ENCODE measurements at places on chromosomes 1 and 21.
A peak's percentile ranks its signal among the peaks of the same experiment; 100 is the strongest.

GRCh38 chr1:18879215-18879790 lies 19.8 kb upstream of the TAS1R2 start:
- no peak for DNase-seq

- DNase-seq = no peak
These were observed 25.4 kb upstream of the KIAA0040 start for GRCh38 chr1:175217721-175218531.

- no peak for DNase-seq
These were observed 6.7 kb upstream of the DISP3 start for GRCh38 chr1:11472284-11472683.

- no peak for DNase-seq
These were observed 1.1 kb downstream of the NENF start for GRCh38 chr1:212433577-212434462.

DNA sequence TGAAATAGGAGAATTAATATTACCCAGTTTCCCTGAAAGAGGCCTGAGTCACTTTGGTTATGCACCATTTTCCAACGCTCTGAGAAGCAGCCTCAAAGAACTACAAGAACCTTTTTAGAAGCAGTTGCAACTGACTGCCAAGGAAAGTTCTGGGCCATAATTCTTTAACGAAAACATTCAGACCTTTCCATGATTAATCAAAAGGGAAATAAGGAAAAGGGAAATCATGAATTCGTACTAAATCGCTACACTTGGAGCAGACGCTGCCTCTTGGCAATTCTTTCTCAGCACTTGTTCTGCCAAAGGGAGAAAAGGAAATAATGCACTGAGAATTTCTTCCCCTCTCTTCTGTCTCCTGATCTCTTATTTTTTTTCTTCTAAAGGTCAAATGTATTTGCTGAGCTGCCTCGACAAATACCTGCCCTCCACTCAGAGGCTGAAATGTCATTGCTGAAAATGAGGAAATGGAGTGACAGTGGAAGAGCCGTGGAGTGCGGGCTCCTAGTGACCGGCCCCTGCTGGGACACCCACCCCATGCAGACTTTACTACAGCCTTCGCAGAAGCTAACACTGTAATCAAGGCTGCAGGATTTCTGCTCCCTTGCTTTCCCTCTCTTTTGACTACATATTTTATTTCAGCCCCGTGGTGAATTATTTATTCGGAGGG lies 67.9 kb upstream of the GALNT2 start:
- DNase-seq = no peak

DNA sequence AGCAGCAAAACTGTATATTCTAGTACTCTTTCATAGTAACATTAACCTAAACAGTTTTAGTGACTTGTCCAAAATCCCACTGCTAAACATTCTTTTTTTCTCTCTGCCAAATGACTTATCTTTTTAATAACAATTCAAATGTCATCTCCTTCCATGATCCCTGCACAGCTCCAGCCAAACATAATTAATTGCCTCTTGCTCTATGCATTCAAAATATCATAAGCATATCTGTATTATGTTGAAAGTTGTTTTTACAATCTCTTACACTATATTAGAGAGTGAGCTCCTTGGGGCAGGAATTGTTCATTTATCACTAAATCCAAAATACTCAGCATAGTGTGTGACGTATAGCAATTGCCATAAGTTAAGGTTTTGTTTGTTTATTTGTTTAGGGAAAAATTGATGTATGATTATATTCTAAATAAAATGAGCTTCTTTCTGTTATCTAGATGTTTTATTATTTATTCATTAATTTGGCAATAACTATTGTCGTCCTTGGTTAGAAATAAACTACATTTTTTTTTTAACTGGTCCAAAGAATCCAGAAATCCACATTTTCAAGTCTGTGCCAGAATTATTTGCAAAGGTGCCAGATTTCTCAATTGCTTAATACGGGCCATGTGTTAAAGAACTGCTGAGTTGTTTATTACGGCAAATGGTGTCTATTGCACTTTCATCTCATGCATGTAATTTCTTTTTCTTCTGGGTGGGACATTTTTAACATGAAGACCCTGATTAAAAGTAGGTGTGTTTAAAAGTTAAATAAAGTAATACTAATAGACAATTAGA lies 577.2 kb upstream of the ZRANB2 start:
- peak; percentile 93 for DNase-seq

DNA sequence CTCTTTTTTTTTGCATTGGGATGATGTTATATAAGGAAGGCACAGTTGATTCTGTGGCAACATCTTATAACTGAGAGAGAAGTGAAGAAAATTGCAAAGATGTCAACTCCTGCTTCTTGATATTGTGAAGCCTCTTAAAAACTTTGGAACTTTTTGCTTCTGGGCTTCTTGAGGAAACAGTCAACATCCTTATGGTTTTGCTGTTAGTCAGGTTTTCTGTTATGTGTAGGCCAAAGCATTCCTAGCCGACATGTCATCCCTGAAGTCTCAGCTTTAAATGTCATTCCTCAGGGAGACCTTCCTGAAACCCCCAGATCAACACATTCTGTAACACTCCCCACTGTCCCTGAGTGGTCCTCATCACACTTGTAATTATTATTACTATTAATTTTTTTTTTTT lies 12.6 kb downstream of the FALEC start:
- DNase-seq = peak; percentile 80

- DNase-seq = peak; percentile 49
These were observed 152.8 kb downstream of the PPP1R12B start for GRCh38 chr1:202501281-202501680.

DNA sequence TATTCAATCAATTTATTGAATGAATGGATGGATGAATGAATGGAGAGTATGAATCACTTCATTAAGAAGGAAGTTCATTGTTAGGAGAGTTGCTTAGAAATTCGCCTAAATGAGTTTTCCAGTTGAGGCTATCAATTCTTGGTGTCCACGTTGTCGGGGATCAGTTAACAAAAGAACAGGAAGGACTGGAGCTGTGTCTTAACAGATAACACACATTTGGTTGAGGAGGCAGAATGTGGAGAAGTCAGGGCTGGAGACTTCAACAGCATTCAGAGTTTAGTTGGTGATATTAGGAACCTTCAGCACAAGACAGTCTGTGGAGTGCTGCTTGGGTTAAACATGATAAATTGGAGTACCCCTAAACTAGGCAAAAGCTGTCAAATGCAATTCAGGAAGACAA lies 33.7 kb downstream of the ZBTB18 start:
- no peak for DNase-seq

GRCh38 chr1:98693385-98693784 lies 31.9 kb downstream of the SNX7 start:
- no peak for DNase-seq

GRCh38 chr1:61925591-61926298 lies 183.5 kb downstream of the PATJ start:
- no peak for DNase-seq

DNA sequence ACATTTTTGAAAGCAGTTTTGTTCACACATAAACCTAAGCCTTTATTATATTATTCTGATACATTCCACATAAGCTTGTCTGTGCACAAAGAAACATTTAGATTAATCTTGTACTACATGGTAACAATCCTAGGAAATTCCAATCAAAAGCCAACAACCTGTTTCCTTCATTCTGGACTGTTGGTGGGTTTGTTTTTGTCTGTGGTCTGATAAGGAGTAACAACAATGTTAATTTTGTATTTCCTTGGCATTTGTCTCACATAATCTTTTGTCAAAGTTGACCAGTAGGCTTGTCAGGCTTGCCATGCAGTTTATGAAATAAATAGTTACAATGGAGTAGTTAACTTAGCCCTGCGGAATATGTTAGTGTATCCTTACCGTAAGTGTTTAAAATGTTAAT lies 183.3 kb downstream of the DHRS3 start:
- no peak for DNase-seq

- no peak for DNase-seq
These were observed 4.3 kb upstream of the LCE2B start for GRCh38 chr1:152681616-152682015.

DNA sequence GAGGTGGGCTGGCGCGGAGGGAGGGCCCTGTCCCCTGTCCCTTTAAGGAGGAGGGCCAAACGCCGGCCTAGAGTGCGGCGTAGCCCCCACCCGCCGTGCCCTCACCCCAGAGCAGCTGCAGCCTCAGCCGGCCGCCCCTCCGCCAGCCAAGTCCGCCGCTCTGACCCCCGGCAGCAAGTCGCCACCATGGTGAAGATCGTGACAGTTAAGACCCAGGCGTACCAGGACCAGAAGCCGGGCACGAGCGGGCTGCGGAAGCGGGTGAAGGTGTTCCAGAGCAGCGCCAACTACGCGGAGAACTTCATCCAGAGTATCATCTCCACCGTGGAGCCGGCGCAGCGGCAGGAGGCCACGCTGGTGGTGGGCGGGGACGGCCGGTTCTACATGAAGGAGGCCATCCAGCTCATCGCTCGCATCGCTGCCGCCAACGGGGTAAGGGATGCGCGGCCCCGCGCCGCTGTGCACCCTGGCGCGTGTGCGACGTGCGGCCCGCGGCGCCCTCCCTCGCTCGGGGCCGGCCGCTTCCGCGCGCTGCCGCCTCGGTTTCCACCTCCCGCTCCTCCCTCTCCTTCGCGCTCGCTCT lies at the start of gene PGM1:
Gene PGM1, plus strand, starts transcription at position 109 of the 583 bp plus-strand sequence. Its CDS starts 78 bp downstream, at position 187.
- DNase-seq = peak; percentile 80

GRCh38 chr1:206951318-206952100 lies 5.2 kb upstream of the PIGR start:
- DNase-seq = no peak

- no peak for DNase-seq
These were observed 34.4 kb upstream of the ID3 start for GRCh38 chr1:23593556-23594148.

DNA sequence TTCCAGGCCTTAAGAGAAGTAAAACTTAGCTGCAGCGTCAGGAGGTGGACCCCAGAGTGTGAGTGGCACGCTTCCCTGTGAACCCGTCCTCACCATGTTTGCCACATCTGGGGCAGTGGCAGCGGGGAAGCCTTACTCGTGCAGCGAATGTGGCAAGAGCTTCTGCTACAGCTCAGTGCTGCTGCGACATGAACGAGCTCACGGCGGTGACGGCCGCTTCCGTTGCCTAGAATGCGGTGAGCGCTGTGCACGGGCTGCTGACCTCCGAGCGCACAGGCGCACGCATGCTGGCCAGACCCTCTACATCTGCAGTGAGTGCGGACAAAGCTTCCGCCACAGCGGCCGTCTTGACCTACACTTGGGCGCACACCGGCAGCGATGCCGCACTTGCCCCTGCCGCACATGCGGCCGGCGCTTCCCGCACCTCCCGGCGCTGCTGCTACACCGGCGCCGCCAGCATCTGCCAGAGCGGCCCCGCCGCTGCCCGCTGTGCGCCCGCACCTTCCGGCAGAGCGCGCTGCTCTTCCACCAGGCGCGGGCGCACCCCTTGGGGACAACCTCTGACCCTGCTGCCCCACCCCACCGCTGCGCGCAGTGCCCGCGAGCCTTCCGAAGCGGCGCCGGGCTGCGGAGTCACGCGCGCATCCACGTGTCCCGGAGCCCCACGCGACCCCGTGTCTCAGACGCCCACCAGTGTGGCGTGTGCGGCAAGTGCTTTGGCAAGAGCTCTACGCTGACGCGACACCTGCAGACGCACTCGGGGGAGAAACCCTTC lies 9.3 kb downstream of the ZNF672 start:
- DNase-seq = no peak

GRCh38 chr1:181936768-181937581 lies 124.5 kb downstream of the ZNF648 start:
- DNase-seq = no peak

- DNase-seq = no peak
These were observed 241.1 kb downstream of the PDE4B start for GRCh38 chr1:66033781-66034180.

GRCh38 chr1:43432171-43432860 lies 21.4 kb downstream of the HYI start:
- no peak for DNase-seq

DNA sequence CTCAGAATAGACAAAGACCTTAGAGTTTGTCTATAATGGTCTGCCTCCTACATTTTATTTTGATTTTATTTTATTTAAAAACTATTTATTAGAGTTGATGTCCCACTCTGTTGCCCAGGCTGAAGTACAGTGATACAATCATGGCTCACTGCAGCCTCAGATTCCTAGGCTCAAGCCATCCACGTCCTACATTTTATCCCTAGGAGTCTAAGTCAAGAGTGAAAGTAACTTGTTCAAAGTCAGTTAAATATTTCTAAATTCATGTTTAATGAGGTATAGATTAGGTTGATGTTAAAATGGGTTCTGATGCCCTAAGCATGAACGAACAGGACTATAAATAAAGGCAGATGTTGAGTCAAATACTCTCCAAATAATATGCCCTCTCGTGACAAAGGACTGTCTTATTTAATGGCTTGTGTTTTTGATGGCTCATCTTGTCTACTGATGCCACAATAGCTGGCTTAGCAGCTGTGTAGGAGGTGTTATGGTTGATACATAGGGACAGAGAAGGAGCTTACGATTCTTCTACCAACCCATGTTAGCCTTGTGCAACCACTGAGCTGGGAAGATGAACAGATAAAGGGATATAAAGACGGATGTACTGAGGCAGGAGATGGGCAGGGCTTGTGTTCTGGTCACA lies 66.0 kb upstream of the CR1L start:
- no peak for DNase-seq

DNA sequence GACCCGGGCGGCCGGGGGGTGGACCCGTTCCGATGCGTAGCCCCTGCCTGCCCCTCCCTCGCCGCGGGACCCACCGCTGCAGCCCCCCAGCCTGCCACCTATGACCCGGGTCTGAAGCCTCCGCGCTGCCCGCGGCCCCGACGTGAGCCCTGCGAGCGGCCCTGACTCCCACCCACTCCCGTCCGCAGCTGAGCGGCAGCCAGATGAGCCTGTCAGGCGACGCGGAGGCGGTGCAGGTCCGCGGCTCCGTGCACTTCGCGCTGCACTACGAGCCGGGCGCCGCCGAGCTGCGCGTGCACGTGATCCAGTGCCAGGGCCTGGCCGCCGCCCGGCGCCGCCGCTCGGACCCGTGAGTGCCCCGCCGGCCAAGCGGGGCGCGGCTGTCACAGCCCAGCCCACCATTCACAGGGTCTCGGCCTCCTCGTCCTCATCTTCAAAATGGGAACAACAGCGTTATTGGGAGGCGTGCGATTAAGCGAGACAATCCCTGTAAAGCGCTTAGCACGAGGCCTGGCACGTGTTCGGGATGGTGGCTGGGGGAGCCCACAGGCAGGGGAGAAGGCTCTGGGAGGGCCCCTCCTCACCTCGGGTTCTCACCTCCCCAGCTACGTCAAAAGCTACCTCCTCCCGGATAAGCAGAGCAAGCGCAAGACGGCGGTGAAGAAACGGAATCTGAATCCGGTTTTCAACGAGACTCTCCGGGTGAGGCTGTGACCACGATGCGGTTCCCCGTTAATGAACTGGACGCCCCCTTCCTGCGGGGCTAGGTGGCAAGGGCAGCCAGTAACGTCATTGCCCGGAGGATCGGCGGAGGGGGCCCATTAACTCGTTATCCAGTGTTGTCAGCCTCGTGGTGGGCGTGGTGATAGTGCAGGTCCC lies 8.2 kb downstream of the SYTL1 start:
- peak; percentile 55 for DNase-seq

Measured in AG10803 (cell line).